ENCODE measurements at places on chromosomes 7 and 10.

GRCh38 chr7:24231493-24231892 is 52.5 kb upstream of the NPY start:
- DNase-seq: no peak

GRCh38 chr10:122591736-122592135 is 31.2 kb downstream of the DMBT1 start:
- no peak for DNase-seq

DNA sequence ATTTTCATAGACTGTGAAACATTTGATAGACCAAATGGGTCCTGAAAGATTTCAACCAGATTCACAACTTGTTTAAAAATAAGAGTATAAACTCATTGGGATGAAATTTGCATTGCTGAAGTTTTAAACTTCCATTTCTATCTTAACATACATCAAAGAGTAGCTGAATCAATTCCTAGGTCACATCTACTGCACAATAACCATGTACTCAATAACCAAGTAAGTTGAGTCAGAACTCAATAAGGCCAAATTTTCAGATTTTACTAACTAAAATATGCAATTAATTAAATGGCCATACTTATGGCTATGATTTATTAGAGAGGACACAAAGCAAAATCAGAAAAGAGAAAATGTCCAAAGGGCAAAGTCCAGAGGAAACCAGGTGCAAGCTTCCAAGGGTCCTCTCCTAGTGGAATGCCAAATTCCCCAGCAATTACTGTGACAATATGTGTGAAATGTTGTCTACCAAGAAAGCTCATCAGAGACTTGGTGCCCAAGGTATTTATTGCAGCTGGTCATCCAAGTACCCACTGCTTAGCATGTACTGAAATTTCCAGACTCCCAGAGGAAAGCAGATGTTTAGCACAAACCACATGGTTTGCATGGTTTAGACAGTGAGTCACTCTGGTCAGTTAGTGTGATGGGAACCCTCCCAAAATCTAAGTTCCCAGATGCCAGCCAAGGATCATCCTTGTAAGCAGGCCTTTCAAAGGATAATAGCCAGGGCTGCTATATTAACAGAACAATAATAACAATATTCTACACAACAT is 238.9 kb downstream of the IPMK start:
- no peak for DNase-seq

GRCh38 chr10:132078746-132079345 is 13.1 kb downstream of the JAKMIP3 start:
- no peak for DNase-seq

DNA sequence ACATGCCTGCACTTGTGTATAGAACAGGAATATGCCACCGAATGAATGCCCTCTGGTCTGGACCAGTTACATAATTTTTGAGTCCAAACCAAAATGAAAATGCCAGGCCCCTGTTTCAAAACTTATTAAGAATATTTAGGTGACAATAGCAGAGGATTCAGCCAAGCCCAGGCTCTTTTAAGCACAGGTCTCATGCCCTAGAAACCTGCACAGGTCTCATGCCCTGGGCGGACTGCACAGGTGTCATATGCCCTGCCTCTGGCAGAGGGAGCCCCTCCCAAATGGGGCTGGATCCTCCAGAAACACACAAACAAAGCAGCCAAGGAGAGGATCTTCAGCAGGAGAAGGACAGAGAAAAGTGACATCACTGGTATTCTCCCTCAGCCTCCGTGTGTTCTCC is 605.4 kb upstream of the NRP1 start:
- no peak for DNase-seq

DNA sequence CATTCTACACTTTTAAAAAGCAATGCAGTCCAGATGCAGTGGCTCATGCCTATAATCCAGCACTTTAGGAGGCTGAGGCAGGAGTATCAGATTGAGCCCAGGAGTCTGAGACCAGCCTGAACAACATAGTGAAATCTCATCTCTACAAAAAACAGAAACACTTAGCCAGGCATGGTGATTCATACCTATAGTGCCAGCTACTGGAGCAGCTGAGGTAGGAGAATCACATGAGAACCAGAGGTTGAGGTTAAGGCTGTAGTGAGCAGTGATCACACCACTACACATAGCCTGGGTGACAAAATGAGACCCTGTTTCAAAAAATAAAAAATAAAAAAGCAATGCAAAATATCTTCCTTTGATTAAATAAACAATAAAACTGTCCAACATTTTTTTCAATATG is 205.2 kb downstream of the GRM8 start:
- no peak for DNase-seq

DNA sequence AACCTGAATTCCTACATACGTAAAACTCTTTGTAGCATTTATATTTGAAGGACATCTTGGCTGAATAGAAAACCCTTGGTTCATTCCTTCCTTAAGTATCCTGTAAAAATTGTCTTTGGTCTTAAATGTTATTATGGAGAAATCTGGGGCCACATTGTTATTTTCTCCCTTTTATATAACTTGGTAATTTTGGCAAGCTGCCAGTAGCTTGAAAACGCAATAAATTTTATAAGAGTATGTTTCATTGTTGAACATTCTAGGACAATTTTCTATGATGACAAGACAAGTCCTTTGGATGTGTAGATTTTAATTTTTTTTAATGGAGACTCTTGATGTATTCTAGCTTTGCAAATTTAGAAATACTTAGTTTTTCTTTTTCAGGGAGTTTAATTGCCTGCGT is 191.9 kb downstream of the ABCA13 start:
- DNase-seq: no peak

DNA sequence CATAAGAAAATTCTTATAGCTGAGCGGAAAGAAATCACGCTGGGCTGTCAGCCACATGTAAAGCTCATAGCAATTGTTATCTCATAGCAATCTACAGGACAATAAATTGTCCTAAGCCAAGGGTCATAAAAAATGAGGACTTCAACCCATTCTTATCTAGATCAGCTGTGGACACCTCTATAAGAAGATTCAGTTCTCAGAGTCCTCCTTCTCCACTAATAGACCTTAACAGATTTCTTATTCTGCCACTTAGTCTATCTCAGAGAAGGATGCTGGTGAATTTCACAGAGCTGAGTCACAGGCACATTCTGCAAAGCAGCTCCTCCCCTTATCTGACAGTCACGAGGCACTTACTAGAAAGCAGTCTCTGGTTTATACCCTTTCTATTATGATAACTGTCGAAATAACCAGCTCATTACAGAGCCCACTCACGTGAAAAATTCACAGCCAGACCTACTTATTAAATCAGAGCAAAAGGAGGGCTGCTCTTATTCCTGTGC is 185.3 kb upstream of the PCLO start:
- DNase-seq: no peak

DNA sequence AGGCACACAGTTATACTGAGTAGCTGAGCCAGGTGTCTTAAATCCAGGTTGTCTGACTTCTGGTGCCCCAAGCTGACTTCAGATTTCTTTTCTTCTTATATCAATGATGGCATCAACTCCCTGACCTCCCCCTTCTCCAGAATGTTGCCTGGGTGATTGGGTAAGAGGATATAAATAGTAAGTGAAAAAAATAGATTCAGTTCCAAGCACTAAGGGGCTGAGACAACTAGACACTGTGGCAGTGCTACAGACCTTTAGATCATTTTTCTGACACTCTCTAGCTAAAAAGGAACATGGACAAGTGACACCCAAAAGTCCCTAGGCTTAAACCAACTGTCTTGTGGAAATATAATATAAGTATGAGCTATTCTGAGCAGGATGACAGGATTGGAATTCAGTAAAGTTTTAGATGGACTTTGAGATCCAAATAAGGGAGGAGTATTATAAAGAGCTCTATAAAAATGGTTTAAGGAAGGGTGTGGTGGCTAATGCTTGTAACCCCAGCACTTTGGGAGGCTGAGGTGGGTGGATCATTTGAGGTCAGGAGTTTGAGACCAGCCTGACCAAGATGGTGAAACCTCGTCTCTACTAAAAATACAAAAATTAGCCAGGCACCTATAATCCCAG is 589.1 kb upstream of the GALNT17 start:
- DNase-seq: no peak

- DNase-seq: no peak
Measured at GRCh38 chr10:113985297-113985844, 58.3 kb upstream of the ADRB1 start.

DNA sequence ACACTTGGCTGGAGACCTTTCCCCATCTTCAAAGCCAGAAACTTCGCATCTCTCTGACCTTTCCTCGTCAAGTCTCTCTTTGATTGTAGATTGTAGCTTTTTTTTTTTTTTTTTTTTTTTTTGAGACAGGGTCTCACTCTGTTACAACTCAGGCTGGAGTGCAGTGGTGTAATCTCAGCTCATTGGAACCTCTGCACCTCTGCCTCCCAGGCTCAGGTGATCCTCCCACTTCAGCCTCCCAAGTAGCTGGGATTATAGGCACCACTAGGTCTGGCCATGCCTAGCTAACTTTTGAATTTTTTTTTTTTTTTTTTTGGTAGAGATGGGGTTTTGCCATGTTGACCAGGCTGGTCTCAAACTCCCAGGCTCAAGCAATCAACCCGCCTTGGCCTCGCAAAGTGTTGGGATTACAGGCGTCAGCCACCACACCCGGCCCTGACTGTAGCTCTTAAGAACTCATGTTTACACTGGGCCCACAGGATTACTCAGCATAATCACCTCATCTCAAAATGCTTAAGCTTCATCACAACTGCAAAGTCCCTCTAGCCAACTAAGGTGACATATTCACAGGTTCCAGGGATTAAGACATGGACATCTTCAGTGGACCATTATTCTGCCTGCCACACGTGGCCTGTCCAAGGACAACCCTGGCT is 11.7 kb downstream of the POLL start:
- DNase-seq: peak; percentile 92

DNA sequence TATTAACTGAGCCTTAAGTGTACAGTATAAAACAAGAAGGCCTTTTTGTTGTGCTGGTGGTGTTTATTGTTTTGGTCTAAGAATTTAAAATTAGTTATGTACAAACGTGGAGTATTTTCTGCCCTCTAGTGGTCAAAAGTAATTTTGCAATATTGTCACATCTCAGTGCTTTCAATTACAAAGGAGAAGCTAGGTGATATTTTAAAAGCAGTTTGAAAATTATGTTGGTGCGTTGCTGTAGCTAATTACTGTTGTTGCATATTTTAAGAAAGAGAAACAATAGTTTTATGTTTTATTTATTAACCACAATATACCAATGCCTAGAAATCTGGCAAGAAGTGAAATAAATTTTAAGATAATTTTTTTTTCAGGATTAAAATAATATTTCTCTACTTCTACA is 11.4 kb downstream of the NPVF start:
- peak; percentile 28 for DNase-seq

DNA sequence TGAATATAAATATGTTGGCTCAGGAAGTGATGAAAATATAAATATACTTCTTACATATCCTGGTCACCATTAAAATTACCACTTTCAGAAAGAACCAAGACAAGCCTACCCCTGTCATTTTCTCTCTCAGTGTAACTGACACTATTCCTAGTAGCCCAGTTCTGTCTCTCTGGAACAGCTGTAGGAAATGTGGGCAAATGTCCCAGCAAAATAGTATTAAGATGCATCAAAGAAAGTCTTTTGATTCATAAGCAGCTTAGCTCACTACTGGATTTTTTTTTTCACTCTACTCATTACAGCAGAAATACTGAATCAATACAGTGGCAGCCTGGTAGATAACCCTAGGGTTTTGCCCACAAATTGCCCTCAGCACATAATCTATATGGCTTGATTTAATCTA is 290.9 kb downstream of the DNAJB9 start:
- DNase-seq: no peak

- no peak for DNase-seq
Measured at GRCh38 chr7:124084024-124084423, 51.2 kb upstream of the TMEM229A start.

- no peak for DNase-seq
Measured at GRCh38 chr7:49778731-49779270, 5.4 kb downstream of the VWC2 start.

- no peak for DNase-seq
Measured at GRCh38 chr10:72449941-72450441, 95.3 kb upstream of the DNAJB12 start.

GRCh38 chr7:22793593-22794462 is 28.8 kb downstream of the TOMM7 start:
- no peak for DNase-seq

- DNase-seq: peak; percentile 58
Measured at GRCh38 chr10:43292755-43293676, 26.2 kb upstream of the RASGEF1A start.

DNA sequence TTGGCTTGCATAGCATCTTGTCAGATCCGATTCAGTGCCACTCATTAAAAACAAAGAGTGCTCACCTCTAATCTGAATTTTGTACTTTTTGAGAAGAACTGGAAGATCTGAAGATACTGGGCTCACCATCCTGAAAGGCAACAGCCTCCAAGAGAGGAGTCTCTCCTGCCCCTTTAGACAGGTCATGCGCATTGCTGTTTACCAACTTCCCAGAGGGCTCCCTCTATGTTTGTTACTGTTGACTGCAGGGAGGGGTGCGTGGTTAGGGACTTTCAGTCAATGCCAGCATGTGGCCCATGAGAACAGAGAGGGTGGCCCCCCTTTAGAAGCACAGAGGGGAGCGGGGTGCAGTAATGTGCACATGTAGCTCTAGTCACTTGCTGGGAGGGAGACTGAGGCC is 33.2 kb upstream of the CABCOCO1 start:
- no peak for DNase-seq

DNA sequence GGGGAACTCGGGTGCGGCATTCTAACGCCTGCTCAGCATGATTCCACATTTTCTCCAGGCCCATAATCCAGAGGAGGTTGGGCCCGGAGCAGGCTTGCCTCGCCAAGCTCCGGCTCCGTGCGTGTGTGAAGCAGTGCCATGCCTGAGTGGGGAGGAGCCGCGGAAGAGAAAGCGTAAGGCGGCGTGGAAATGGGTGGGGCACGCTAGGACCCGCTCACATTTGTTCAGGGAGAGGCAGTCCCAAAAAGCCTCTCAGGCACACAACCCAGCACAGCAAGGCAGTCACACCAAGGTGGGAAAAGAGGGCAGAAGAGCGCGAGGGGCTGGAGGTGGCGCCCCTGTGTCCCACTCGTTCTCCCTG is 695 bp upstream of the VDAC2 start:
- peak; percentile 90 for DNase-seq

DNA sequence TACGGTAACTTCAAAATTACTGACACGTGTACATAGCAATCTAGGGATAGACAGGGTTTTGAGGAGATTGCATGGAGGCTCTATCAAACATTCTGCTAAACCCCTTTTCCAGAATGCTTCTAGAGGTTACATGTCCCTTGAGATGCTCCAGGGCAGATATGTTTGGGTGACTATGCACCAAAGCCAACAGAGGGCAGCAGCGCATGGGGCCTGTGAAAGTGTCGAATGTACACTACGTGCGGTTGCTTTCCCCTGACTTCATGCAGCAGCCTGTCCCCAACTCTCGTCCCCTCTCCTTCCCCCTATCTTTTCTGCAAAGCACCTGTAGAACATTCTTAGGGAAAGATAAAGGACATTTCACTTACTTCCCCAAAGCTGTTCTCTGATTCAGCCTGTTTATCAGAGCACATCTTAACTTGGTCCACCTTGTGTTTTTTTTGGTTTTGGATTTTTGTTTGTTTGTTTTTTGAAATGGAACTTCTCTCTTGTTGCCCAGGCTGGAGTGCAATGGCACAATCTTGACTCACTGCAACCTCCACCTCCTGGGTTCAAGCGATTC is 90.2 kb downstream of the UBE3C start:
- DNase-seq: peak; percentile 23

All from erythroblast (primary cell).